ENCODE measurements at places on chromosomes 4 and X.

- no peak for DNase-seq
Observed at GRCh38 chr4:823176-823760, 2.7 kb downstream of the CPLX1 start.

GRCh38 chrX:144722307-144722706 is 525.0 kb upstream of the SPANXN1 start:
- DNase-seq: no peak

GRCh38 chr4:88606832-88607231 is 14.6 kb downstream of the HERC3 start:
- no peak for DNase-seq

GRCh38 chr4:148060264-148061140 is 328.6 kb downstream of the ARHGAP10 start:
- no peak for DNase-seq

Measured in NCI-H345 (cell line).